ENCODE measurements at places on chromosomes 2 and 18.

DNA sequence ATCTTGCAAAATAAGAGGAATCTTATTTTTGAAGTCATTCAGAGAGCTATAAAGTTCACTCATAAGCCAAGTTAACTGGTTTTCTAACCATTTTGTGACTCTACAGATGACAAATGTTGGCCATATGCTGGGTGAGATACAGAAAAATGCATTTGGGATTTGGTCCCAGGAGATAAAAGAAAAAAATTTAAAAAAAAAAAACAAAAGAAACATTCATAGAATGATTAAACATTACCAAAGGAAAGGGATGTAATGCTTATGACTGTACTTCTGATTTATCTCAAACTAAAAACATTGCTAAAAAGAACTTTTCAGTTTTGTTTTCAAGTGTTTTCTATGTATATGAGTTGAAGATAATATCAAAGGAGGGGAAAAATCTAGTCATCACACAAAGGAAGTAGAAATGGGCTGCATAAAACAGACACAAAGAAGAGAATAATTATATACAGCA lies 43.1 kb downstream of the PELI1 start:
- DNase-seq, result no peak

DNA sequence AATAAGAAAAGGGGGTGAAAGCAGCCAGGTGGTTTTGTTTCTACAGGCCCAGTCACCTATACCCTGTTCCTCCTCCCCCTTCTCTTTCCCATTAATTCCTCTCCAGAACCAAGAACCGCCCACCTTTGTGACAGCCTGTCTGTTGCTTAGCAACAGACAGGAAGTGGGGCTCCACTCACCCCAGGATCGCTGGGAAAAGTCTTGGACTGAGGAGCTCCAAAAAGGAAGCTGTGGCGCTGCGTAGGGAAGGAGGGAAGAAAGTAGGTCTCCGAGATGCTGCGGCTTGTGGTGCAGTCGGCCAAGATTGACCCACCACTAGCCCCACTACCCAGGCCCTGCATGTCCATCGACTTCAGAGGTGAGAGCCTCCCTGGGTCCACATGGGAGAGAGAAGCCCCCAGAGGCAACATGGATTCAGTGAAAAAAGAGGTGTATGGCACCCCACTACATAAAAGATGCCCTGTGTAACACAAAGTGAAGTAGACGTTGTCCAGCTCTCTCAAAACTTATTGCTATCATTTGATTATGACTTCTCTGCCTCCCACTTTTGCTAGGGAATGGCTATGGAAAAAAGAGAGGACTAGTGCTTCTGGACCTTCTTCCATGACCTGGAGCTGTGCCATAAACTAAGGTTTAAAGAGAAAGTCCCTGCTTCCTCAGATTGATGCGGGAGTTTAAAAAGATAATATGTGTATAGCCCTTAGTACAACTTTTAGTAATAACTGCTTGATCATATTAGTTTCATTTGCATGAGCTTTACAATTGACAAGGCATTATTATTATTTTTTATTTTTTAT lies at the start of gene FER1L5:
Gene FER1L5, plus strand, starts transcription at position 201 of the 797 bp plus-strand sequence. Its CDS starts 73 bp downstream, at position 274.
- peak; percentile 26 for DNase-seq

- DNase-seq, result no peak
Observed at GRCh38 chr2:234426616-234427015, 70.3 kb downstream of the ARL4C start.

DNA sequence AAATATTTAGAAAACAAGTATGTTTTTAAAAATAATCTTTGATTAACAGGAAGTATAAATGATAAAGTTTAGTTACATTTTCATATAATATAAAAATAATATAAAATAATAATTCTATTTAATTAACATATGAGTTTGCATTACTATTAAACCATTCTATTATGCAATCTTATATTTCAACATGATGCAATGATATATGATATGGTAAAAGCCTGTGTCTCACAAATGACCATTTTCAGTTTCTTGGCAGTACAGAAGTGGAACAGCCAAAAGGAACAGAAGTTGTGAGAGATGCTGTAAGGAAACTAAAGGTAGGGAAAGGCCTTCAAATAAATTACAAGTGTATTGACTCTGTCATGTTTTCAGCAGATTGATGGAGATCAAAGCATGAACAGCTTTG lies 230.8 kb downstream of the GULP1 start:
- DNase-seq, result no peak

DNA sequence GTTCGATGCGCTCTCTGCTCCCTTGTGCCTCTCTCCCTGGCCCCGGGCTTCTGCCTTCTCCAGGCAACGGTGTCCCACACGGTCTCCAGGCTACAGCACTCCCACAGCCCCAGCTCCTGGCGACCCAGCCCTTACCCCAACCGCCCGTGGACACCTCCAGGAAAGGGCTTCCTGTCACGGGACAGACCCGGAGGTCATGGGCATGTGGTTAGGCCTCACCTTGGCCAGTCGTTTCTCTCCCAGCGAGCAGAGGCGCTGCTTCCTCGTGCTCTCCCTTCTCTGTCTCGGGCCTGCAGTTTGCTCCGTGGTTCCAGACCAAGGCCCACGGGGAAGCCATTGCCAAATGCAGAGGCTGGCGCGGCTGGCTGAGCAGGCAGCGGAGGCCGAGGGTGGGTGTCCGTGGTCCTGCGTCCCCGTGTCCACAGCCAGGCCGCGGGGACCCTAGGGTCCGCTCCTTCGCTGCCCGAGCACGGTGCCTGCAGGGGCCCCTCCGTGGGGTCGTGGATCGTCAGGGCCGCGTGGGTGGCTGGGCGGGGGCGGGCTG lies 61.0 kb upstream of the IL1RL1 start:
- no peak for DNase-seq

GRCh38 chr2:85397925-85398331 lies 12.2 kb downstream of the CAPG start:
- no peak for DNase-seq

DNA sequence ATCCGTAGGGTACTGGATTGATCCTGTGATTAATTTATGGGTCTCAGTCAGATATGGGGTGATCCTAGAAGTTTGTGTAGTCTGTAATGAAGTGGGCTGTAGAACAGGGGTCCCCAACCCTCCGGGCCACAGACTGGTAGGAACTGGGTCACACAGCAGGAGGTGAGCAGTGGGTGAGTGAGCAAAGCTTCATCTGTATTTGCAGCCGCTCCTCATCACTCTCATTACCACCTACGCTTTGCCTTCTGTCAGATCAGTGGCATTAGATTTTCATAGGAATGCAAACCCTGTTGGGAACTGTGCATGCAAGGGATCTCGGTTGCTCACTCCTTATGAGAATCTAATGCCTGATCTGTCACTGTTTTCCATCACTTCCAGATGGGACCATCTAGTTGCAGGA lies 48.8 kb downstream of the EML4 start:
- DNase-seq, result no peak

DNA sequence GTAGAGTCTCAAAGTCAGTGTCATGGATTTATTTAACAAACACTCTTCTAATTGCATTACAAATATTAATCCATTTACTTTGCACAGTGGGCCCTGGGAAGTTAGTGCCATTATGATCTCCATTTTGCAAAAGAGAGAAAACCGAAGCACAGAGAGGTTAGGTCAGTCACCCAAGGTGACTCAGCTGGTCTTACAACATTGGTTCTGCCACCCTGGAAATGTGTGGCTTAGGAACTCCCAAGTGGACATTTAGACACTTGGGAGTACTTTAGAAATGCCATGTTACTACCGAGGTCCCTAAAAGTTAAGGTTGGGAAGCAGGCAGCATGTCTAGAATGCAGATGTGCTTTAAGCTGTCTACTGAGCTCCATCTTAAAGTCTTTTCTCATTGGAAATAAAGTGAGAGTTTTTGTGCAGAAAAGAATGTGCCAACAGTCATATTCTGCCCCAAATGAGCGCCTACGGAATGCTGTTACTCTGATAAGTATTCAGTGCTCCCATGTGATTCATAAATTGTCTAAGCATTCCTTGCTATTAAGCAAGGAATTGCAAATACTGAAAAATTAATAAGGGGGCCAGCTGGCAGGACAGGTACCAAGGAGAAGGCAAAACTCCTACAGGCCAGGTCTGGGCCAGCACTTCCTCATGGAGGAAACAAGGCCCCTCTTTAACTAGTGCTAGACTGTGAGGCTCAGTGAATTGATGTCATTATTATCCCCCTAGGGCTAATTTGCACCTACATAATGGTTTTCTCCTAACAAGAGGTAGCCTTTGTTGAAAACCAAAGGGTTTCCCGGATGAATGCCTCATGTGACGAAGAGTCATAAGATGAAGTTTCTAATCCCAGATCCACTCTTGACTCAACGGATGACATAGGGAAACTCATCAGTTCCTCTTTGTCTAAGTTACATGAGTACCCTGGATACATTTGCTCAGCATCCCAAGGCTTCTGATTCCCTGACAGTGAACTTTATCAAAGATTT lies 16.3 kb downstream of the NRP2 start:
- no peak for DNase-seq

GRCh38 chr2:45009303-45009927 lies at the start of gene SIX2:
Gene SIX2 (minus strand): TSS chr2:45009452. CDS start chr2:45009110, 342 bp downstream.
- peak; percentile 16 for DNase-seq

DNA sequence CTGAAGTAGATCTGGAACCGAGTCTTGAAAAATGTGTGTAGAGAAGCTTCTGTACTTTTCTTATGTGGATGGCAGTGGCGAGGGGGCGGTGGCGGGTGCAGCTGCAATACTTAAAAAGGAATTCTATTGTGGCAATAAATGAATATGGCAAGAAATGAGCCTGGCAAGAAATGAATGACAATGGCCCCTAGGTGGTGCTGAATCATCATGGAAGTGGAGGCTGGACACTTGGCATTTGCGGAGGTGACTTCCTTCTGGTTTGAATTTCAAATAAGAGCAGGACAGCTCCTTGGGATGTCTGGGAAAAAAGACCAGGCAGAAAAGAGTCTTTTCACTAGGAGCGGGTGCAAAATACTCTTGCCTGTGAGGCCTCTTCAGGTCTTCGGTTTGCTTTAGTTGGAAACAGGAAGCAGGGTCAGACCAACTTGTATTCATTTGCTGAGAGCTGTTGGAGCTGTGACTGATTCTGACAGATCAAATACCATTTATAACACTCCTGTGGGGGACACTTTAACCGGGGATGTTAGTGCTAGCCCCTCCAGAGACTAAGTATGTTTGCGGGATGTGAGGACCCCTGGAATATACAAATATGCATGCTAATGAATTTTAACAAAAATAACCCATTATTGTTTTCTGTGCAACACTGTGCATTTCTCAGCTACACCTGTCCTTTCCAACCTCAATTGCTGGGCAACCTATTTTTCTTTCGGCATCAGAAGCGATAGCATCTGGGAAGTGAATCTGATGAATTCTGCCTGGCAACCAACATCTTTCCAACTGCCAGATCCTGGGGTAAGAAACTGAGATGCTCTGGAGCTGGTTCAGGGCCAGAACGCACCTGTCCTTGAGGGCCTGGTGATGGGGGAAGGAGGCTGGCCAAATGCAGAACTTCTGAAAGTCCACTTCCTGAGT lies 35.4 kb downstream of the FASTKD2 start:
- DNase-seq, result no peak

GRCh38 chr2:152433791-152434190 lies 98.8 kb downstream of the FMNL2 start:
- DNase-seq, result no peak

- no peak for DNase-seq
Observed at GRCh38 chr2:155145758-155146229, 447.3 kb downstream of the KCNJ3 start.

- DNase-seq, result no peak
Observed at GRCh38 chr2:12207491-12207890, 461.1 kb downstream of the LPIN1 start.

DNA sequence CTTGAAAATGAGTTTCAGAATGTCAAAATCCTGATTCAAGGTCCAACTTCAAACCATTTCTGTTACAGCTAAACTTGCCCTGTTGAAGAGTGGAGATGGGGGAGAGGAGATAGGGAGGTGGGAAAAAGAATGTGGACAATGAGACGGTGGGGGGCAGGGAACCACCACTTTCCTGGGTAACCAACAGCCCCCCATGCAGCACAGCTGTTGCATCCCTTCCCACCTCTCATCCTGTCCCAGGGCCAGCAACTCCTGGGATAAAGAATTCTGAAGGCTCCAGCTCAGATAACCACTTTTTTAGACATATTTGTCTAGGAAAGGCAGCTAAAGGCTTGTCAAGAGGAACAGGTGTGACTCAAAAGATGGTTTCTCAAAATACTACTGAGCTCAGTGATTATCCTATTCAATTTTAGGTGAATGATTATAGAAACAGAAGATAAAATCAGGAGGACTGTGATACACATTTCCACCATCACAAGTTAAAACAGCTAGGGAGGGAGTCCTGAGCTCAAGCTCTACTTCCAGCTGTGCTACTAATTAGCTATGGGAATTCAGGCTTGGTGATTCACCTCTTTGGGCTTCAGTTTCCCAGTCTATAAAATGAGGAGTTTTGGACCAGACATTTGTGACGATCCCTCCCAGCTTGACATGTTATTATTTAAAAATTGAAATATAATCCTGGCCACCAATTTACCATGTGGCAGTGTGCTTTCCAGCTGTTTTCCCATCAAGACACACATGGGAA lies 36.3 kb downstream of the HDHD2 start:
- DNase-seq, result no peak

- DNase-seq, result no peak
Observed at GRCh38 chr2:142153601-142154000, 22.8 kb upstream of the LRP1B start.

GRCh38 chr2:190216829-190217228 lies 102.8 kb downstream of the HIBCH start:
- no peak for DNase-seq

- no peak for DNase-seq
Observed at GRCh38 chr2:11742317-11742701, 4.1 kb upstream of the LPIN1 start.

GRCh38 chr2:204487447-204488229 lies 57.6 kb upstream of the PARD3B start:
- DNase-seq, result no peak

- no peak for DNase-seq
Observed at GRCh38 chr2:221347471-221347870, 224.6 kb downstream of the EPHA4 start.

GRCh38 chr2:130338793-130339345 lies 3.8 kb upstream of the IMP4 start:
- no peak for DNase-seq
